ENCODE measurements at places on chromosomes 6 and 20.

DNA sequence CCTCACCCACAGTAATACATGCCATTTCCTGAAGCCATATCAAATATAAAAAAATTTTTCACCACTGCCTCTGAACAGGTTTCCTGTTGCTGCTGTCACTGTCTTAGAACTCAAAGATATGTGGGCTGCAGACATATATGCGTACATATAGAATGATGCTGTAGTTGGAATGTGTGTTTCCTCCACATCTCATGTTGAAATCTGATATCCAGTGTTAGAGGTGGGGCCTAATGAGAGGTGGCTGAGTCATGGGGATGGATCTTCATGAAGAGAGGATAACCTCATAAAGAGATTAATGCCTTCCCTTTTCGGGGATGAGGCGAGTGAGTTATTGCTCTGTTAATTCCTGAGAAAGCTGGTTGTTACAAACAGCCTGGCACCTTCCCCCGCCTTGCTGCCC is 7.7 kb upstream of the SCP2D1 start:
- DNase-seq, result no peak

- DNase-seq, result no peak
These were observed 372.7 kb downstream of the ADGRB3 start for GRCh38 chr6:69007781-69008180.

DNA sequence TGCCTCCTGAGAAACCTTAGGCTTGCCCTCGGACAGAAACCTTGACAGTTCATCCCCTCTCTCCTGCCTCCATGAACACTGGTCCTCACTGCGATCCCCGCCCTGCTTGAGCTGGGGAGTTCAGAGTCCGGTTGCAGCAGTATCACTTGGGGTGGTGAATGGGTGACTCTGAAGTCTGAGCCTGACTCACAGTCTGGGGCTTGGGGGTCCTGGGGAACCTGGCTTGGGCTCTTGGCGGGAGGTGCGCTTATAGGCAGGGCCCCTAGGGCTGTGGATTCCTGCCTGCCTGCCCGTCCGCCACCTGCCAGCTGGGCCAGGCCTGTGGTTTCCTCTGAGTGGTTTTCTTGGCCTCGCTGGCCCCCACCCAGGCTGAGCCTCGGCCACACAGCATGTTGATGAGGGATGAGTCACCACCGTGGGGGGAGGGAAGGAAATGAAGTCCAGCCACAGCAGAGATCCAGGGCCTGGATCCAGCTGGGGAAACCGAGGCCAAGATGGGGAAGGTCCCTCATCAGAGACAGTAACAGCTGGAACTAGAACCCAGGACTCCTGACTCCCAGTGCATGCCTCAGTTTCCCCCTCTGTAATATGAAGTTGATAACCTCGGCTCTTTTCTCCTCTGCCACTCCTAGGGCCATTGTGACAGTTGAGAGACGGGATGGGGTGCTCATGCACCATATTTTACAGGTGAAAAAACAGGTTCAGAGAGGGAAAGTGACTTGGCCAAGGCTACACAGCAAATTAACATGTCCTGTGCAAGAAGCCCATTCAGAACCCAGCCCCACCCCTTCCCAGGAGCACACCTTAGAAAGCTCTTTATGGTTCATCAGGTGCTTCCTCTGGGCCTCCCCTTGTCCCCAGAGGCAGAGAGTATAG is 9.2 kb downstream of the FOXS1 start:
- no peak for DNase-seq

DNA sequence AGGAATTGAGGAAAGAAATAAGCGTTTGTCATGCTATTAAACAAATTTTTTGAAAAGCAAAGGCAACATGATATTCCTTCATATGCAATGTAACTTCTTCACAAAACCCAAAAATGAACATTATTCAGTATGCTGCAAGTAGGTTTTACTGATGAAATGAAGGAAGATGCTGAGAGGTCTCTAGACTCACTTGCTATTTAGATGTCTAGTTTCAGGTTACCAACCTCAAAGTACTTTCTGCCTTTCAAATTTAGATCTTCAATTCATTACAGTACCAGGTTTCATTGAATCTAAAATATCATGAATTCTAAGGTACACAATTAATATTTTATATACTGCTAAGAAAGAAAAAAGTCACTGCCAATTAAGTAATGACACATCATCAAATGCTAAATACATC is 39.9 kb downstream of the MYO6 start:
- no peak for DNase-seq

DNA sequence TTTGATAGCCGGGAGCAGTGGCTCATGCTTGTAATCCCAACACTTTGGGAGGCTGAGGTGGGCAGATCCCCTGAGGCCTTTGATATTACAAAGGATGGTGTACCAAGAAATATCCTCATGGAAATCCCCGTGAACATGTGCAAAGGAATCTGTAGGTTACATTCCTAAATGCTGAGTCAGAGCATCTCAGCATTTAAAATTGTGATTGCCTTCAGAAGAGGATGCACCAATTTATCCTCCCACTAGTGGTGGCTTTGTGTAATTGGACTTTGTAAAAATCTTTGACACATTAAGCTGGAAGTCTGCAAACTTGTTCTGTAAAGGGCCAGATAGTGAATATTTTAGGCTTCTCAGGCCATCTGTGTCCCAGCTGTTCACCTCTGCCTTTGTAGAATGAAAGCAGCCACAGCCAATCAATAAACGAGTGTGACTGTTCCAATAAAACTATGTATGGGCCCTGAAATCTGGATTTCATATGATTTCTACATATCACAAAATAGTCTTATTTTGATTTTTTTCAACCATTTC is 11.8 kb downstream of the TMEM14B start:
- no peak for DNase-seq

- DNase-seq, result no peak
These were observed 28.5 kb downstream of the C6orf15 start for GRCh38 chr6:31083742-31084354.
